ENCODE measurements at places on chromosomes 12 and 14.
A peak's percentile ranks its signal among the peaks of the same experiment; 100 is the strongest.

DNA sequence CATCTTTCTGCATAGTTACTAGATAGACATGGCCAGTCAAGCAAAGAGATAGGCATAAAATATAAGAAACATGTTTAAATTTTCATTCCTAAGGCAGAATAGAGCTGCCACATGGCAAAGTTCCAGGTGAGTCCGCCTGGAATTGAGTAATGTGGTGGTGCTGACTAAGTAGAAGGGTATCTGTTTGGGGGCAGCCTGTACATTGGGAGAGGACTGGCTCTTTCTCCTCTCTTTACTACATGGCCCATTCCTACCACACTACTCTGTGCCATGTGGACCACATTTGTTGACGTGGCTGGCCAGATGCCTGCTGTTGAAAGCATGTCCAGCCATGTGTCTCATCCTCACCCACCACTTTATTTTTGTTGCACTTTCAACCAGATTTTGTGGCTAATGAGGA is 354.0 kb downstream of the ETNK1 start:
- DNase-seq: no peak

- no peak for DNase-seq
Observed at GRCh38 chr12:22477894-22478287, 66.5 kb downstream of the C2CD5 start.

- DNase-seq: no peak
Observed at GRCh38 chr12:63304887-63305316, 153.9 kb upstream of the AVPR1A start.

DNA sequence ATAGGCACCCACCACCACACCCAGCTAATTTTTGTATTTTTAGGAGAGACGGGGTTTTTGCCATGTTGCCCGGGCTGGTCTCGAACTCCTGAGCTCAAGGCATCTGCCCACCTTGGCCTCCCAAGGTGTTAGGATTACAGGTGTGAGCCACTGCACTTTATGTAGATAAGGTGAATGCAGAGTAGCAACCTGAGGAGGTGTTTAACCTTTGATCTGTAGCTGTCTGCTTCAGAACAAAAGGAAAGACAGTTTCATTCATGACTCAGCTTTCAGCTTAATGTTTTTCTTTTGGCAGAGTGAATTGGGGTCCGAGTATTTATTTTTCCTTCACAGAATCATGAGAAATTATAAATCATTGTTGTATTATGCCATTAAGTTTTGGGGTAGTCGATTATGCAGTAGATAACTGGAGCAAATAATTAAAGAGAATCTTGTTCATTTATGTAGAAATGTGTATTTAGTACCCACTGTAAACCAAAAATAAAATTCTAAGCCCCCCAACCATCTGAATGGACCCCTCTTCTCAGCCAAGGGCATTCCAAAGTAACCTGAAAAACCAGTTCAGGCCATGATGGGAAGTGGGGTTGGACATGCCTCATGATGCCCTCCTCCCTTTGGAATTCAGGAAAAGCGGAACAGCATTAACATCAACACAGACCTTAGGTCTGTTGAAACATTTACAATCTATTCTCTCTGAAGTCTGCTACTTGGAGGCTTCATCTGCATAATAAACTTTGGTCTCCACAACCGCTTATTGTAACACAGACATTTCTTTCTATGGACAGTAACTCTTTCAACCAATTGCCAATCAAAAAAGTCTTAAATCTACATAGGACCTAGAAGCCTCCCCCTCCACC is 10.7 kb upstream of the STX2 start:
- no peak for DNase-seq

GRCh38 chr12:48281811-48282210 is 68.9 kb downstream of the ZNF641 start:
- DNase-seq: no peak

- no peak for DNase-seq
Observed at GRCh38 chr14:62691647-62692489, 353.4 kb downstream of the KCNH5 start.

DNA sequence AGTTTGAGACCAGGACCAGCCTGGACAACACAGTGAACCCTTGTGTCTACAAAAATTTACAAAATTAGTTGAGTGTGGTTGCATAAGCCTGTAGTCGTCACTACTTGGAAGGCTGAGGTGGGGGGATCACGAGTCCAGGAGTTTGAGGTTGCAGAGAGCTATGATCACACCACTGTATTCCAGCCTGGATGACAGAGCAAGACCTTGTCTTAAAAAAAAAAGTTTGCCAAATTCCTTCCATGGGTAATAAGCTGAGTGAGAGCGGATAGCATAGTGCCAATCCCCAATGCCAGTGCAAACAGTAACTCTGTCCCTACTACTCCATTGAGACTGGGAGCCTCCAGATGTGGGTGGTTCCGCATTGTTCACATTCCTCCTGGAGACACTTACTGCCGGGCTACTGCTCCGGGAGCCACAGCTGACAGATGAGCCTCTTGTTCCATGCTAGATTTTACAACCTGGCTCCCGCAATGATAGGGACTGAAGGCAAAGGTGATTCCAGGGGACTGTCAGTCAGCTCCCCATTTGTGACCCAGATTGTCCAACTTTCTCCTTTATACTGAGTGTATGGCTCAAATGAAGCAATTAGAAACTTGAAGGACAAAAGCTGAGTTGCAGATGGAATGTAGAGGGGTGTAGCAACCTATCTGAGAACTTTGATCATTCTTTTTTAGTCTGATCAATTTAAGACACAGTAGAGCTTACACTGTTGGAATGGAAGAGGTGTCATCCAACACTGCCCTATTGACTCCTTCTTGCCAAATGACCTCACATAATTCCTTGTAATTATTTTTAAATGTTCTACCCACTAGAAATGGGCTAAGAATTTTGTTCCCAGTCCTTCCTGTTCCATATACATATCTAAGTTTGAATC is 13.4 kb upstream of the FRMD6 start:
- no peak for DNase-seq

GRCh38 chr12:114665411-114666260 is 18.3 kb downstream of the TBX3 start:
- DNase-seq: no peak

DNA sequence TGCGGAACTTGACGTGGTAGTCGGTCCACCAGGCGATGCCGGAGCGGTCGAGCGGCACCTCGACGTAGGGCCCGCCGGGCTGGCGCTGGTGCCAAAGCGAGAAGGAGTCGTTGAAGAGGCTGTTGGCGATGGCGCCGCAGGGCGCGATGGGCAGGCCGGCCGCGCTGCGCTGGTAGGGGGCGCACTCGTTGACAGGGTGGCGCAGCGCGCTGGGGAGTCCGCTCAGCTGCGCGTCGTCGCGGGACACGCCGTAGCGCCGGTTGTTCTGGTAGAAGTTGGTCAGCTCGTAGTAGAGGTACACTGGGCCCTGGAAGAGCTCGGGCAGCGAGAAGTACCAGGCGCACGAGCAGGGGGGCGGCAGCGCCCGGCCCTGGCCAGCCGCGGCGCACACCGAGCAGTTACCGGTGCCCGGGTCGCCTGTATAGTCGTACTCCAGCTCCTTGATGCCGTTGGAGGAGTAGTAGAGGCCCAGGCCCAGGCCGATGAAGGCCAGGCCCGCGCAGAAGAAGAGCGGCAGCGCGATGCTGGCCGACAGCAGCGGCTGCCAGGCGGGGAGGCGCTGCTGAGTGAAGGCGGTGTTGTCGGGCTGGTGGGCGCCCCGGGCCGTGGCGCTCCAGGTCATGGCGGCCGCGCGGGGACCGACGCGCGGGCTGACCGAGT is 482 bp downstream of the TMEM30B start:
- peak; percentile 78 for DNase-seq

DNA sequence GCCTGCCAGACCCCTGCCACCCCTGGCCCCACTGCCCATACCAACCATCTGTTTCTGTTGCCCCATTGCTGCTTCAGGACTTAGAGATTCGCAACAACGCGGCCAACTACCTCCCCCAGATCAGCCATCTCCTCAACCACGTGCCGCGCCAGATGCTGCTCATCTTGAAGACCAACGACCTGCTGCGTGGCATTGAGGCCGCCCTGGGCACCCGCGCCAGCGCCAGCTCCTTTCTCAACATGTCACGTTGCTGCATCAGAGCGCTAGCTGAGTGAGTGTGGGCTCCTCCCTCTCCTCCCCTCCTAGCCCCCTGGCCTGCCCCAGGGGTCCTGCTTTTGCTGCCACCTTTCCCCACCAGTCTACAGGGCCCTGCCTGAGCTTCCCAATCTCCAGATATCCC is 131.5 kb downstream of the ADCK1 start:
- no peak for DNase-seq

- no peak for DNase-seq
Observed at GRCh38 chr12:116945886-116946550, 35.3 kb downstream of the FBXW8 start.

DNA sequence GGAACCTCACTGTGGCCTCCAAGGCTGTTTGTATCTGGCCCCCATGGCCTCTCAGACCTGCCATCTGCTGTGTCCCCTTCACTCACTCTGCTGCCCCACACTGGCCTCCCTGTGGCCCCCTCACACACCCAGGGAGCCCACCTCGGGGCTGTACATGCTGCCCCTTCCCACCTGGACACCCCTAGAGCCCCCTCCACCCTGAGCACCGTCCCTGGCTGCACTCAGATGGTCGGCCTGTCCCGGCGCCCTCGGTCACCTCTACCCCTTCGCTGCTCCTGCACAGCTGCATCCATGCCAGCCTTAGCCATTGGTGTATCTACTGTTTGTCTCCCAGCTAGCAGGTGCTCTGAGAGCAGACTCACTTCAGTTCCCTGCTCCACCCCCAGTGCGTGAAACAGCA is 144.4 kb downstream of the RIMBP2 start:
- DNase-seq: no peak

DNA sequence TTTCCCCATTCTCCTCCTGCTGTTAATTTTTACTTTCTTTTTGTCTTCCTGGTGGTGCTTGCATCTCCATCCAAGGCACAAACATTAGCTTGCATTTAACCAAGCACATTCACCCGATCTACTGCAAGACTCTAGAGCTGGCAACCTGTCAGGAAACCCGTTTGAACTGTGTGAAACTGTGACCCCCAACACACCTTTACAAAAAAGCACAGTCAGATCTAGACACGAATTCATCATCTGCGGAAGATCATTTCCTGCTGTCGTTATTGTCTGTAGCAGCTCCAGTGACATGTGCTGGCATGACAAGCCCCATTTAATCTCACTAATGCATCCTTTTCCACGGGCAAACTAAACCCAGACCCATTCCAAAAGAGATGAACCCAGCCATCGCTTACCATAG is 340.5 kb downstream of the VRK1 start:
- no peak for DNase-seq

GRCh38 chr12:54977857-54978256 is 6.7 kb downstream of the TESPA1 start:
- DNase-seq: no peak

DNA sequence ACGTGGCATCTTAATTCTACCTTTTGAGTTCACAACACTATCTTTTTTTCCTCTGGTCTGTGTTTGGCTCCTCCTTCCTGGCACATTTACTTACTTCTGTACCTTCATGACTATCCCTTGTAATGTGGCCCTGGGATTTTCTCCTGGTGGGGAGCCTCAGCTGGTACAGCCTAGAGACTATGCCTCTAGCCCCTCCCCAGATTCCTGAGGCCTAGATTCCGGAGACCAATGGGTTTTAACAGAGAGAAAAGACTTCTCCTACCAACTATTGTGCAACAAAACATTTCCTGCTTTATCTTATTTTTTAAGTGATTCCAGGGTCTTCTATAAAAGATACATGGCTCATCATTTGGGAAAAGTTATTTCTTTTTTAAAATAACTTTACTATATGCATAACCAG is 216.2 kb upstream of the KRR1 start:
- DNase-seq: no peak

GRCh38 chr12:108109504-108109903 is 19.6 kb upstream of the WSCD2 start:
- DNase-seq: peak; percentile 48

DNA sequence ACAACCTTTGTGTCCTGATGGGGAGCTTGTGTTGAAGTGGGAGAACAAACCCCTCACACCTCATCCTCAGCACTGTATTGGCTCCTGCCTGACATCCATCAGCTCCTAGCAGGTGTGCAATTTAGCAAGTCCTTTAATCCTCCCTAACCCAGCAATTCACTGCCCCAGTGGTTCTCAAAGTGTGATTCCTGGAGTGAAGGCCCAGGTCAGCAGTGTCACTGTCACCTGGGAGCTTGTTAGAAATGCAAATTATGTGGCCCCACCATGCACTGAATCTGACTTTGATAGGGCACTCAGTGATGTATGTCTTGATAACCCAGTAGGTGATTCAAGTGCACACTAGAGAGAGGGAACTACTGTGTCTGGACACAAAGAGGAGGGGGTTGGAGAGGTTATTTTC is 133.6 kb downstream of the FGD4 start:
- DNase-seq: no peak

DNA sequence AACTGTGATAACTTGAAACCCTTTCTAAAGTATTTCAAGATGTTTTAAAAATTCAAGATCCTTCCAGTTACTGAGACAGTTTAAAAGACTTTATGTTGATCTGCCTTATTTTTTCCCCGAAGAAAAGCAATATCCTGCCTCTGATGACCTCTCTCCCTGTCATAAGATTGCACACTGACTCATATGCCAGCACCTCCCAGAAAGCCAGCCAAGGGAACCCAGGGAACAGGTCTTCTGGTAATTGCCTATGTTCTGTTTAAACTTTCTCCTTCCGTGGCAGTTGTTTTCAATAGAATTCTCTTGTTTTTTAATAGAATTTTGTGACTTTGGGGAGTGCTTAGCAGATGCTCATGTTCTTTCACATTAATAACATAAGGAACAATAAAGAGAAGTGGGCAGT is 300.2 kb upstream of the PRKD1 start:
- no peak for DNase-seq

GRCh38 chr12:103547929-103548328 is 39.1 kb upstream of the STAB2 start:
- DNase-seq: no peak

- DNase-seq: no peak
Observed at GRCh38 chr12:116160231-116160630, 117.3 kb downstream of the MED13L start.

DNA sequence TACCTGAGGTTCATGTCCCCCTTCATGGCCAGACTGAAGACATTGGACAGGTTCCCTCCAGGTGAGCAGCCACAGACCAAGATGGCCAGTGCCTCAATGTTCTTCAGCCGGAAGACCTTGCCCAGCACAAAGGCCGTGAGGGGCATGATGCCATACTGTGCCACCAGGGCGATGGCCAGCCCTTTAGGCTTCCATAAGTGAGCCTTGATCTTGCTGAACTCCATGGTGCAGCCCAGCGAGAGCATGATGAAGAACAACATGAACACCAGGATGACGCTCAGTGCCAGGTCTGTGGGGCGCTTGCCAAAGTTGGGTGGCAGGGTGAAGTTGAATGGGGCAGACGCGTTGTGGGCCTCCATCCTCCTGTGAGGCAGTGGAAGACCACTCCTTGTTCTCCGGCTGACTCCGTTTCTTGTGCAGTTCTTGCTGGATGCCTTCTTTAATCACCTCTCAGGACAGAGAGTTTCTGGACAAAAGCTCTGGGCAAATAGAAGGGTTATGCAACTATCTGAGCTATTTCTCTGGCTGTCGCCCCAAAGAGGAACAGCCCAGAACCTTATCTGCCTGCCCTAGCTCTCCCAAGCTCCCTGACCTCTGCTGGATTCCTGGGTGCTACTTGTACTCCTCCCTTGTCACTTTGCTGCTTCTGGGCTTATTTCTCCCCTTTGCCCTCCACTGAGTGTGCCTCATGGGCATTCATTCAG is at the start of gene SLC10A1:
Gene SLC10A1 (minus strand): TSS at position 445 of the 704 bp plus-strand sequence. CDS start 86 bp downstream, at position 359.
- DNase-seq: no peak

GRCh38 chr12:7937833-7938506 is 2.0 kb upstream of the SLC2A3 start:
- peak; percentile 1 for DNase-seq

- DNase-seq: no peak
Observed at GRCh38 chr14:61222388-61222787, 58.8 kb downstream of the TMEM30B start.

Measured in NCI-H526 treated with DMSO at 0.1 percent for 48 hours (cell line).